ENCODE measurements at places on chromosomes 16 and 17.

- H3K27ac ChIP-seq, result peak overlapping the region; percentile 42
- H3K4me1 ChIP-seq, result peaks cover 33% of the 10 kb centered on the region
- no peak for DNase-seq
- no peaks in the 10 kb centered on the region for H3K27me3 ChIP-seq
- H3K36me3 ChIP-seq, result no peaks in the 10 kb centered on the region
These were observed 4.5 kb upstream of the ZC3H7A start for GRCh38 chr16:11801481-11802021.

GRCh38 chr17:27065588-27065987, 228.3 kb upstream of the WSB1 start:
- H3K4me1 ChIP-seq, result no peaks in the 10 kb centered on the region
- no peak for DNase-seq
- H3K4me3 ChIP-seq, result no peak overlapping the region
- no peaks in the 10 kb centered on the region for H3K27me3 ChIP-seq
- H3K27ac ChIP-seq, result no peak overlapping the region

- no peak overlapping the region for H3K27ac ChIP-seq
- no peak overlapping the region for H3K4me3 ChIP-seq
- H3K27me3 ChIP-seq, result no peaks in the 10 kb centered on the region
- no peaks in the 10 kb centered on the region for H3K4me1 ChIP-seq
- H3K36me3 ChIP-seq, result no peaks in the 10 kb centered on the region
These were observed 45.4 kb downstream of the LAT start for GRCh38 chr16:29030086-29030840.

DNA sequence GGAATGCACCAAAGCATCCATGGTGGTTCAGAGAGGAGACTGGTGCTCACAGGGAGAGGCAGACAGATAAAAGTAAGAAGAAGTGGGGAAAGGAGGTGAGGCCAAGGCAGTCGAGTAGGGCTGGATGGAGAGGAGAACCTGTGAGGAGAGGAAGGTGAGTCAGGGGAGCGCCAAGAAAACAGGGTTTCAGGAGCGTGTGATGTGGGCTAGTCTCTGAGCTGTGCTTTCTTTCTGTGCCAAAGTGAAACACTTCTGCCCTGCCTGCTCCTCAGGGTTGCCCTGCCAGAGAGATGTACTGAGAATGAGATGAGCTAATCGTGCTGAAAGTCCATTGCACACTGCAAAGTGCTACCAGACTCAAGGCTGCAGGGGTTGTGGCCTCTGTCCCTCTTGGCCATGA, 310.7 kb upstream of the CCL2 start:
- no peak overlapping the region for H3K27ac ChIP-seq
- no peak overlapping the region for H3K4me3 ChIP-seq
- peaks cover 10% of the 10 kb centered on the region for H3K4me1 ChIP-seq
- DNase-seq, result no peak
- peaks cover 34% of the 10 kb centered on the region for H3K27me3 ChIP-seq

DNA sequence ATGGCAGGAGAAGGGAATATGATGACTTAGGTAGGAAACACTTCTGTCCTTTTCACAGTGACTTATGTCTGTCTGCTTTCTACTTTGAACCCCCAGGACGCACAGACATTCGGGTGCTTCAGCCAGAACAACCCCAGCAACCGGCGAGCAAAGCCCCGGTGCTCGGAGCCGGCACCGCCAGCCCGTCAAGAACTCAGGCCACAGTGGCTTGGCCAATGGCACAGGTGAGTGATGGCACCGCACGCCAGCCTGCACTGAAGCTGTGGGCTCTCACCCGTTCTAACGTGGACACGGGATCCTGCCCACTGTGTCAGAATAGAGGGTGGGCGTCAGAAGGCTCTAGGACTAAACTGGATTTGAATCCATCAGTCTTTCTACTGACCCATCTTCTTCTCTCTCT, 79.4 kb upstream of the CLEC18A start:
- DNase-seq, result no peak
- H3K27ac ChIP-seq, result no peak overlapping the region
- H3K4me3 ChIP-seq, result no peak overlapping the region
- H3K36me3 ChIP-seq, result peaks cover 27% of the 10 kb centered on the region
- no peaks in the 10 kb centered on the region for H3K27me3 ChIP-seq
- H3K4me1 ChIP-seq, result no peaks in the 10 kb centered on the region

DNA sequence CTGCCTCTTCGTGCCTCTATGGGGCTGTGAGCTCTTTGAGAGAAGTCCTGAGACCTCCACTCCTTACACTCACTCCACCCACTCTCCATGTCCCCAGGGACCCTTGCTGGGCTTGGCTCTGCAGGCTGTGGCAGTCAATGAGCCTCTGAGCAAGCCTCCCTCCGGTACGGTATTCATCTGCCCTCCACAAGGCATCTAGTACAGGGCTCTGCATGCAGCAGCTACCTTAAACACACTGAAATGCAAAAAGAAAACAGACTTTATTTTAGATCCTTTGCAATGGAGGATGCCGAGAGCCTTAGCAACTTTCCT, 38.9 kb upstream of the SMPD3 start:
- H3K4me3 ChIP-seq, result no peak overlapping the region
- no peaks in the 10 kb centered on the region for H3K27me3 ChIP-seq
- H3K36me3 ChIP-seq, result no peaks in the 10 kb centered on the region
- H3K27ac ChIP-seq, result no peak overlapping the region
- no peak for DNase-seq

GRCh38 chr17:49757151-49757777, 6.7 kb downstream of the FAM117A start:
- DNase-seq, result no peak
- H3K4me3 ChIP-seq, result no peak overlapping the region
- no peaks in the 10 kb centered on the region for H3K27me3 ChIP-seq

DNA sequence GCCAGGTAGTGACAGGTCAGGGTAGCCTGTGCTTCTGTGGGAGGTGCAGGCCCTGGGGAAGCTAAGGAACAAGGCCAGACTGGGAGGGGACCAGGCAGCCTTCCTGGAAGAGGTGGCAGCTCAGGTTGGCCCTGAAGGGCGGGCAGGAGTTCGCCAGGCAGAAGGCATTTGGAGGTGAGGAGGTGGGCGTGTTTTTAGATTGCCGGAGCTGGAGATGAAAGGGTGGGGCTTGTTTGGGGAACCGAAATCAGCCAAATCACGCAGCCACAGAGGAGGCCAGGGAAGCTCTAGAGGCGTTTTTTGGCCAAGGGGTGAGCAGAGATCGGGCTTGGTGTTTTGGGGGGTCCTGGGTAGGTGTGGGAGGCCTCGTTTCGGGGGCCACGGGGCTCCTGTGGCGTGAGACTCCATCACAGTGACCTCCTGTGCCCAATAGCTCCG, 7.6 kb downstream of the ADCY7 start:
- H3K27me3 ChIP-seq, result no peaks in the 10 kb centered on the region
- no peaks in the 10 kb centered on the region for H3K36me3 ChIP-seq
- H3K27ac ChIP-seq, result no peak overlapping the region
- no peaks in the 10 kb centered on the region for H3K4me1 ChIP-seq

DNA sequence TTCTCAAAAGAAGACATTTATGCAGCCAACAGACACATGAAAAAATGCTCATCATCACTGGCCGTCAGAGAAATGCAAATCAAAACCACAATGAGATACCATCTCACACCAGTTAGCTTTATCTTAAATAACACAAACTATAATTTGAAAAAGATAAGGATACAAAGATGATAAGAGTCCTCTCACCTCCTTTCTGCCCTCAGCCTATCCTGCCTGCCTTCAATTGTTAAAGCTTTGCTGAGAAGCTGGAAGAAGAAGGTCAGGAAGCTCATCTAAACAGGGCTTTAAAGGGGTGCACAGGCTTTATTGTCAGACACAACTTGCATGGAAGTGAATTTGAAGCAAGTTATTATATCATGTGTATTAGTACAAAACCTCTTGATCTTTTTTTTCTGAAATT, 676.3 kb upstream of the GOT2 start:
- no peak overlapping the region for H3K27ac ChIP-seq
- DNase-seq, result no peak
- no peaks in the 10 kb centered on the region for H3K36me3 ChIP-seq
- H3K4me1 ChIP-seq, result no peaks in the 10 kb centered on the region

DNA sequence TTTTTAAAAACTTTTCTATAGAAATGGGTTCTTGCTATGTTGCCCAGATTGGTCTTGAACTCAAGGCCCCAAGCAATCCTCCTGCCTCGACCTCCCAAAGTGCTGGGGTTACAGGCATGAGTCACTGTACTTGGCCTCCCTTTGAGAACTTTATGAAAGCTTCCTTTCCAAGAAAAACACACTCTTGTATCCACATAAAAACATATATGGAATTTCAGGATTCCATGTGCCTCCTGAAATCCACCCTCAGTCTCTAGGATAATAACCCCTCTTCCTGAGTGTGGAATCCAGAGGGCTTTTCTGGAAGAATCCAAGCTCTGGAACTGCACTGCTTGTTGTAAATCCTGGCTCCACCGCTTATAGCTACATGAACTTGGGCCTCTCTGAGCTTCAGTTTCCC, 53.2 kb upstream of the MRTFB start:
- peaks cover 12% of the 10 kb centered on the region for H3K27me3 ChIP-seq
- H3K4me1 ChIP-seq, result peaks cover 31% of the 10 kb centered on the region
- H3K27ac ChIP-seq, result no peak overlapping the region
- DNase-seq, result no peak
- no peak overlapping the region for H3K4me3 ChIP-seq
- no peaks in the 10 kb centered on the region for H3K36me3 ChIP-seq

DNA sequence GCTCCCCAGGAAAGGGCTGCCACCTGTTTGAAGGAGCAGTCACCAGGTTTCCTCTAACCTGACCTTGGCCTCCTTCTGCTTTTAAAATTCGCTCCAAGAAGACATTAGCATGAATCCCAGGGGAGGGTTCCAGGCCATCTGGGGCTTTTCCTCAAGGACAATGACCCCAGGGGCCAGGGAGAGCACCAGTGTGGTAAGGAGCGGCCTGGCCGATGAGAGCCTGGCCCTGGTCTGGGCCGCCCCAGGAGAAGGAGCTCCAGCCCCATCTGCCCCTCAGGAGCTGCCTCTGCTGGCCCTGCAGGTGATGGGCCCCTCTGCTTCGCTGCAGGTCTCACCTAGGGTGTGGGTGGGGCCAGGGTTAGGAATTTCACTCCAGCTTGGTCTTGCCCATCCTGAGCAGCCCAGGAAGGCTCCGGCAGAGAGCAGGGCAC, 209.2 kb upstream of the TNRC6C start:
- no peak overlapping the region for H3K27ac ChIP-seq
- H3K36me3 ChIP-seq, result no peaks in the 10 kb centered on the region
- H3K4me3 ChIP-seq, result no peak overlapping the region
- H3K27me3 ChIP-seq, result peaks cover 10% of the 10 kb centered on the region
- peaks cover 16% of the 10 kb centered on the region for H3K4me1 ChIP-seq

GRCh38 chr17:42333053-42333452, 44.8 kb downstream of the STAT5A start:
- H3K36me3 ChIP-seq, result peaks cover 14% of the 10 kb centered on the region
- no peak overlapping the region for H3K4me3 ChIP-seq
- no peak for DNase-seq
- peaks cover 13% of the 10 kb centered on the region for H3K4me1 ChIP-seq
- no peak overlapping the region for H3K27ac ChIP-seq

DNA sequence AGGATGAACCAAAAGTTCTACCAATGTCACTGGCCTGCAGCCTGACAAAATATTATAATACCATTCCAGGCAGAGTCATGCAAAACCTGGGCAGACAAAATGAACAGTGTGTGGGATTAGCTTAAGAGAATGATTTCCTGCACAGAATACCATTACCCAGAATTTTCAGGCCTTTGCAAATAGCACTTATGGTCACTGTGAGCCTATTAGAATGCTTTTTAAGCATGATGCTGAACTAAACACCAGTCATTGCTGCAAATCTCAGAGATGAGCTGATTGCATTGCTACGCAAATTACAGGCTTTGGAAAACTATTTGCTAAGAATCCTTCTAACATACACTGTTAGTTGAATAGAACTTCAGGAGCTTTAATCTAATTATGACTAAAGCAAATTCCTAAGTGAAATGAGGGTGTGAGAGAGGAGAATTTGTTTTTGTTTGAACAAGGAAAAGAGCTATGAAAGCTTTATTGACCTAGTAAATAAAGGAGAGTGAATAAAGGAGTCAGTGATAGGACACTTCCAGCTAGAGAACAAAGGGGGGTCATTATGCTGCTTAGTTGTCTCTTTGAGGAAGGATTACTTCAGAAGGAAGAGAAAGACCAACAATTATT, 398.8 kb downstream of the HS3ST3B1 start:
- H3K4me3 ChIP-seq, result no peak overlapping the region
- DNase-seq, result no peak
- no peaks in the 10 kb centered on the region for H3K36me3 ChIP-seq
- H3K27me3 ChIP-seq, result no peaks in the 10 kb centered on the region
- H3K4me1 ChIP-seq, result peaks cover 5% of the 10 kb centered on the region

DNA sequence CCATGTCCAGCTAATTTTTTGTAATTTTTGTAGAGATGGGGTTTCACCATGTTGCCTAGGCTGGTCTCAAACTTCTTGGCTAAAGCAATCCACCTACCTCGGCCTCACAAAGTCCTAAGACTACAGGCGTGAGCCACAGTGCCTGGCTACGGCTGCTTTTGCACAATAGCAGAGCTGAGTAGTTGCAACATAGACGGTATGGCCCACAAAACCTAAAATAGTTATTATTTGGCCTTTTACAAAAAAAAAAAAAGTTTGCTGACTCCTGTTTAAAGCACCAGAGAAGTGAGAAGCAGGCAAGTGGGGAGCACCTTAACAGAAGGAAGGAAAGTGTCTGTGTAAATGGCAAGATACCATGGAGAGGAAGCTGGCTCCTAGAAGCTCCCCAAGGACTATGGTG, 5.3 kb upstream of the HSF5 start:
- H3K4me3 ChIP-seq, result no peak overlapping the region
- no peaks in the 10 kb centered on the region for H3K27me3 ChIP-seq
- H3K36me3 ChIP-seq, result peaks cover 62% of the 10 kb centered on the region
- H3K4me1 ChIP-seq, result no peaks in the 10 kb centered on the region
- H3K27ac ChIP-seq, result peak overlapping the region; percentile 88

- peak overlapping the region; percentile 5 for H3K4me3 ChIP-seq
- peaks cover 72% of the 10 kb centered on the region for H3K4me1 ChIP-seq
These were observed 30.2 kb upstream of the MRPS23 start for GRCh38 chr17:57880086-57880456.

DNA sequence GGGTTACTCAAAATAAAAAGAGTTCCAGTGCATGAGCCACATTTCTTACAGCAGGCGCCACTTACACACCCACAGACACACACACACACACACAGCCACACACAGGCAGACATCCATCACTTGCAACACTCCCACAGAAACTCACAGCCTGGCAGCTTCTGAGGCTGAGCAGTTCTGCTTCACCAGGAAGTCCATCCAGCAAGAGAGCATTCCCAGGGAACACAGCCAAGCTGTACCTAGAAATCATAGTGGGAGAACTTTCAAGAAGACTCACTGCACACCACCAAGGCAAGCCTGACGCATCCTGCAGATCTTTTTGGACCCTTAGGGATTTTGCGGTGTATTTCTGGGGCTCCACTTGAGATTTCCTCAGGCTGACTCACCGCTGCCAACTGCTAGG, 140.9 kb upstream of the WSB1 start:
- no peaks in the 10 kb centered on the region for H3K36me3 ChIP-seq
- no peak for DNase-seq

DNA sequence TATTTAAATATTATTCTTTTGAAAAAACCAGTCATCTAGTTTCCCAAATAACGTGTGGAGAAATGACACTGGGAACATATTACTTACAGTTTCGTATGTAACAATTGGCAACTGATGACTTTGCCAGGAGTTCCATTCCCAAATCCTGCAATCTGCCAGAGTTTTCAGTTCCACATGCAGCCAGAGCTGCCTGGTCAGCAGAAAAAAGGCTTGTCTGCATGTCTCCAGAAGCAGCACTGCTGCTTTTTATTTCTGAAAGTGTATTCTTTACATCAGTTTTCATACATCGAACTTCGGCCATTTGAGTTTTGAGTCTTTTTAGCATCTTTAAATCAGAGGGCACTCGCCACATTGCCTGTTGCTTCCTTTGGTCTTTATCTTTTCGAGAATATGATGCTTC, 78.4 kb downstream of the TRIM37 start:
- DNase-seq, result no peak
- no peaks in the 10 kb centered on the region for H3K4me1 ChIP-seq
- no peak overlapping the region for H3K27ac ChIP-seq
- H3K27me3 ChIP-seq, result no peaks in the 10 kb centered on the region
- H3K4me3 ChIP-seq, result no peak overlapping the region
